ENCODE measurements at places on chromosomes 6 and 20.

DNA sequence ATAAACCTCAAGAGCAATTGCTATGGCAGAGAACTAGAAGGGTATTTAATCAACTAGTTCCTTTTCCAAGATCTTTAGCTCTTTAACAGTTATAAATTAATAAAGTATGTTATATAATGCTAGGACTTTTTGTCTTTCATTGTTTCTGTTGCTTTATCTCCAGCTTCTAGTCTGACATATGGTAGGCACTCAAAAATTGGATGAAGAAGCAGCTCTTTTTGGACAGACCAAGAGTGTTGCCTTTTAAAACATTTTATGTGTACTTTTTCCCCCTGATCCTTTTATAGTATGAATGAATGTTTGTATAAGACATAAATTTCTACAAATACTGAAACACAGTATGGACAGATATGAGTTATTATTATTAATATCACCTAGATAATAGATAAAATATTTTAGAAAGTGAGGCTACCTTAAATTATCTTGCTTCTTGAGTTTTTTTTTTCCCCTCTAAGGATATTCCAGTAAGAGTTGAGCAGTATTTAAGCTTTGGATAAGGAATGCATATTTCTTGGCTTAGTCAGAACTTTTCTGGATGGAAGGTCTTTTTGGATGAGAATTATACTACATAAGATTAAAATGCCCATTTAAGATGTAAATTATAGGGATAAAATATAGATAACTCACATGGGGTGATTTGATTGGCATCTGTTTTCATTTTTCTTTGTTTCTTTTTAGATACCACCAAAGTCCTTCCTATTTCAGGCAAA is 16.6 kb downstream of the LAMA2 start:
- DNase-seq: peak; percentile 27

DNA sequence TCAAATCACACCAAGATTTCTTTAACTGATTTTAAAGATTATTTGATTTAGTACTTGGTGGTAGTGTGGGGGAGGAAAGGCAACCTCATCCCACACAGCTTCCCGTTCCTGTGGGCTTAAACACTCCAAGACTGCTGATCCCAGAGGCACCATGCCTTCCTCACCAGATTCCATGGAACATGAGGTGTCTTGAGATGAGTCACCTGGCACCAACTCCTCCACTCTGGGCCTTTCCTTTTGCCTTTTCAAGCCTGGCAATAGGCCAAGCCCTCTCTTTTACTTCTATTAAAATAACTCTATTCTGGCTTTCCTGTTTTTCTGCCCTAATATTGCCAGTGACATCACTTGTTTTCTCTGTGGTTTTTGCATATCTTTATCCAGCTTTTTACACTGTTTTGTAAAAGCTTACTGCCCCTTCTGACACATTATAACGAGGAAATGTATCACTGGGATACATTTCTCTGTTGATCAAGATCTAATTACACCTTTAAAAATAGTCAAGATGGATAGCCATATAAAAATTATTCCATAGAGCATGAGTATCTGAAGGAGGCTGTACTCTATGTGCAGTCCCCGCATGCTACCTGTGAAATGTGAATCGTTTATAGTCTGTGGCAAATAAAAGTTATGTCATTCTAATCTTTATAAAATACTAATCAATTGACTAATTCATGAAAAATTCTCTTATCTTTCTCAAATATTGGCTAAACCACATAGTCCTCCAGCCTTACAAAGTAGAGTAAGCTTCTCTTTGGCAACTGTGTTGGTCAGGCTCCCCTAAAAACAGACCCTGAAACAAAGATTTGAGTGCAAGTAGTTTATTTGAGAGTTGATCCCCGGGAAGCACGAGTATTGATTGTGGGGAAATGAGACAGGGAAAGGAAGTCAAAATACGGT is 257.8 kb upstream of the KCNQ5 start:
- DNase-seq: peak; percentile 98

GRCh38 chr6:132506869-132507808 is 5.8 kb downstream of the STX7 start:
- no peak for DNase-seq

- no peak for DNase-seq
Observed at GRCh38 chr6:818196-818595, 125.3 kb upstream of the EXOC2 start.
